ENCODE measurements at places on chromosomes 12 and 14.

- peak; percentile 60 for DNase-seq
Observed at GRCh38 chr12:124774462-124775167, 89.0 kb downstream of the SCARB1 start.

GRCh38 chr12:117660896-117661295 lies 299.5 kb upstream of the NOS1 start:
- DNase-seq = no peak

GRCh38 chr12:113292091-113292490 lies 42.8 kb downstream of the SLC8B1 start:
- DNase-seq = no peak

DNA sequence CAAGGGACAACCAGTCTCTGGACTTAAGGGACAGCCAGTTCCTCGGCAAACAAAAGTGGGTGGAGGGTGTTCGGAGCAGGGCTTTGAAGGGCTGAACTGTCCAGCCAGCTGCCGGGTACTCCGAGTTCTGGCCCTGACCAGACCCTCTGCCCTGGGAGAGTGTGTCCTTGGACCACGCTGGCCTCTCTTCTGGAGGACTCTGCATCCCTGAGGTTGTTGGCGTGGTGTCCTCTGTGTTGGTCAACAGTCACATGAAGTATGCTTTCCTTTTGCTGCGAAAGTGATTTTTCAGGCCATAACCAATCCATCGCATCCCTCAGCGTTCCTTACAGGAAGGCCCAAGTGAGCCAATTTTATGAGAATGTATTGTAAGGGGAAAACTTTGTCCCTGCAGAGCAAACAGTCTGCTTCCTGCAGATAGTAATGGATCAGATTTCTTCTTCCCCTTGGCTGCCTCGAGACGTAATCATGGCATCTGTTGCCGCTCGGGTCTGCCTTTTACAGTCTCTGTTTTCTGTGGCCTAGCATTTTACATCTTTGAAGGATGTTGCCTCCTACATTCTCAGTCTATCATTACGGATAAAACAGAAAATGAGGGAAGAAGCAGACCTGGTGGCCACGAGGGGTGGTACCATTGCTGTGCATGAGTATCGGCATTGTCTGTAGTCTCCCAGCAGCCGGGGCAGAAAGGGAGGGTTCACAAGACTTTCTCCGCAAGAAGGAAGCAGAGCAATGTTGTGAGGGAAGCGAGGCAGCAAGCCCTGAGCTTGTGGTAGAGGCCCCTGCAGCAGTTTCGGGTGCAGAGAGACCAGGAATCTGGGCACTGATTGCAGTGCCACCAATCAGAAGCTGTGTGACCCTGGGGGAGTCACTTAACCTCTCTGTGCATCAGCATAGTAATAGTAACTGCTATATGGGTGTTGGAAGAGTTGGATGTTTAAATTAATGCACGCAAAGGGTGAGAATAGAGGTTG lies 47.4 kb downstream of the SMIM41 start:
- DNase-seq = no peak

DNA sequence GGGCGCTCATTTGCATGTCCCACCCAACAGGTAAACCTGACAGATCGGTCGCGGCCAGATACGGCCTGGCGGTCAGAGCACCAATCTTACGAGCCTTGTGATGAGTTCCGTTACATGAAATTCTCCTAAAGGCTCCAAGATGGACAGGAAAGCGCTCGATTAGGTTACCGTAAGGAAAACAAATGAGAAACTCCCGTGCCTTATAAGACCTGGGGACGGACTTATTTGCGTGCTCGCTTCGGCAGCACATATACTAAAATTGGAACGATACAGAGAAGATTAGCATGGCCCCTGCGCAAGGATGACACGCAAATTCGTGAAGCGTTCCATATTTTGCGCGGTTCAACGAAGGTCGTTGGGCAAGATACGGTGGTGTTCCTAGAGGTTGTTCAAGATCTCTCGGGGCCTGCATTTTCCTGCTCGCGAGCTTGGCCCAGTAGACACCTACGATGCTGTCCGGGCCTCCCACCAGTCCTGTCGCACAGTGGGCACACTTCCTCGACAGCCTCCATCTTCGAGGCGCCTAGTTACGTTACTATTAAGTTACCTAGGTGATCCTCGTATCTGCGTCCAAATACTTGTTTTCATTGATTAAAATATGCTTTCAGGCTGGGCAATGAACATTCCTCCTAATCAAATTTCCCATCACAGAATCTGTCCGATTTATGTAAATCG lies at the start of gene RNU6-7:
Gene RNU6-7 (plus strand): TSS at position 230 of the 675 bp plus-strand sequence.
- DNase-seq = no peak

- no peak for DNase-seq
Observed at GRCh38 chr12:75766263-75767160, 255.1 kb upstream of the KRR1 start.

DNA sequence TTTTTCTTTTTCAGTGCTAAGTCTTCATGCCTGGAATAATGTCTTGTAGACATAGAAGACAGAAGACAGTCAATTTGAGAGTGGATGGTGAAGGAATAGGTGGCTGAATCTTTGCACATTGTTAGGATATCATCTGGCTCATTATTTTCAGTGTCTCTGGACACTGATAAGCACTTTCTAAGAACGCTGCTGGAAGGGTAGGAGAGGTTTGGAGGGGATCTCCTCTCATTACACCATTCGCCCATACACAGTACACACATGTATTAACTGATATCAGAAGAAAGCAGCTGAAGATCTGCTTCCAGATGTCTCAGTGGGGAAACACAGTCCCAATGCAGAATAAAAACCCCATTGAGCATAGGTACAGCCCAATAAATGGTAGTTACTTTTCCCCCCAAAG lies 461.1 kb upstream of the DCN start:
- DNase-seq = no peak

GRCh38 chr14:93527203-93527607 lies 96.5 kb downstream of the UNC79 start:
- DNase-seq = no peak

DNA sequence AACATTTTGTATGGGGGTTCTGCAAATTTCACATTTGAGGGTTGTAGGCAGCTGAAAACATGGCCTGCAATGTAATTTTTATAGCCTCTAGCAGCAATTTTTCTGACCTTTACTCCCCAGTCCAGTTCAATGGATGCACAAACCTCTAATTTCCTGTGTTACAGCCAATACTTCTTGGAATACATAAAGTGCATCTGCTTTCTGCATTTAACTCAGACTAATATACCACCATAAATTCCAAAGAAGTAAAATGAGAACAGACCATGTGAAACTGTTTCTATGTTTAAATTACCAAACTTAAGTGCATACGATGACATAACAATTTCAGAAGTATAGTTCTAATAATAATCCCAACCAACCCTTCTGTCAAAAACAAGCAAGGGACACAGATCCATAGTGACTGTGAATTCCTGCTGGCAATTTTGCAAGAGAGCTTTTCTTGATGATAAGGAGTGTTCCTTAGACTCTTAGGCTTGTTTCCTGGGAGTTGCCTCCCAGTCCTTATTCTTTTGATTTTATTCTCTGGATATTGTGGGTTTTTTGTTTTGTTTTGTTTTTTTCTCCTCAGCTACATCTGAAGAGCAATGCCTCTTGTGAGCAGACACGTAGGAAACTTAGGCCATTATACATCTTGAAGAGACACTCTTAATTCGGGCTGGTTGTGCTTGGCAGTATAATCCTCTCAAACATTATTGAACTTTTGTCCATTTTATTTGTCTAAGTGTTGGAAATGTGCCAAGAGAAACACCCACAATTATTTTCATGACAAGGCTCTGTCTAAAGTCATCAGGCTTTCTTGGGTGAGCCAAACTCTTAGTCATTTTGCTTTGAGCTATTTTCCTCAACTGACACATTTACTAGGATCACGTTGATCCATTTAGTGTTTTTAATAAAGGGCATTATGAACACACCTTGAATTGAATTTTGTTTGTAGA lies 51.3 kb upstream of the RERGL start:
- no peak for DNase-seq

DNA sequence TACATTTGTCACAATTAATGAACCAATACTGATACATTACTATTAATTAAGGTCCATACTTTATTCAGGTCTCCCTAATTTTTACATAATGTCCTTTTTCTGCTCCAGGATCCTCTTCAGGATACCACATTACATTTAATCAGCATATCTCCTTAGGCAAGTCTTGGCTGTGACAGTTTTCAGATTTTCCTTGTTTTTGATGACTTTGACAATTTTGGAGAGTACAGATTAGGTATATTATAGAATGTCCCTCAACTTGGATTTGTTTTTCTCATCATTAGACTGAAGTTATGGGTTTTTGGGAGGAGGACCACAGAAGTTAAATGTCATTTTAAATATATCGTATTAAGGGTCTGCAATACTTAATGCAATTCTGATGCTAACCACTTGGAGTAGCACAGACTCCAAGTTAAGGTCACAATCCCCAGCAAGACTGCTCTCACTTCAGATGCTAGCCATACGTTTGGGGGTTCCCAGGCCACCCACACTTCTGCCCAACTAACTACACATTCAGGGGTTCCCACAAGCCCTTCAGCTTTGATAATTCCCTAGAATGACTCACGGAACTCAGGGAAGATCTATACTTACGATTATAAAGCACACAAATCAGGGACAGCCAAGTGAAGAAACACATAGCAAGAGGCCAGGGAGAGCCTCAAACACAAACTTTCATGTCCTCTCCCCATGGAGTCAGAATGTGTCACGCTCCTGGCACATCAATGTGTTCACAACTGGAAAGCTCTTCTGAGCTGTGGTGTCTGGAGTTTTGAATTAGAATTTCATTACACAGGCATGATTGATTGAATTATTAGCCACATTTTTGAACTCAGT lies 17.0 kb upstream of the NUBPL start:
- DNase-seq = no peak

DNA sequence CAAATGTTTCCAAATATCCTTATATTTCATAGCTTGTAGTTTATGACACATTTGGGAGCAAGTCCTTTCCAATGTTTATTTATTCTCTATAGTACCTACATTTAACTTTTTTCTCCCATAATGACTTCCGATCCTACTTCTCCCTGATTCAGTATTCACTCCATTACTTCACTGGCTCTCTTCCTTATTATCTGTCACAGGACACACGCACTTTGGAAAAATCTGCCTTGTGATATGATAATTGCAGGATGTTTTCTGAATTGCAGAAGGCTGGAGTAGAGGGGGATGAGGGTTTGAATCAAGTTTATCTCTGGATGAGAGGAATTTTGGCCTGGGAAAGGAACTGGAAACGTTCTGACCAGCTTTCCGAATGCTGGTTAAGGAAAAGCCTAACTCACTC lies 75.0 kb downstream of the HMGA2 start:
- DNase-seq = no peak

- DNase-seq = no peak
Observed at GRCh38 chr14:78633752-78634151, 463.6 kb downstream of the NRXN3 start.

GRCh38 chr12:74776378-74776777 lies 238.7 kb downstream of the ATXN7L3B start:
- no peak for DNase-seq

DNA sequence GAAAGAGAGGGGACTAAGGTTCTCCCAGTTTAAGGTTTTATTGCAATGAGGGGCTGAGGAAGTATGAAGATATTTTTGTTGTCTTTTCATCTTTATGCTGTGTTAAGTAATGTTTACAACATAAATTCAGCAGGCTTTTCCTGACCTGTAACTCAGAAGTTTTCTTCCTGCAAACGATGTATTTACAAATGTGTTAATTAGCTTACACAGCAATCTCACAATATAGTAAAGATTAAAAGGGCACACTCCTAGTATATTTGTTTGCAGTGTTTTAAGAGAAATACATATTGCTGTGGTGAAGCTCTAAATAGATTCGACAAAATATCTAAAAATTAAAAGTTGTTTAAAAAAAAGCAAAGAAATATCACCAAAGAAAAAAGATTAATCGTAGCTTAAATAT lies 55.7 kb downstream of the OR11H12 start:
- DNase-seq = no peak

DNA sequence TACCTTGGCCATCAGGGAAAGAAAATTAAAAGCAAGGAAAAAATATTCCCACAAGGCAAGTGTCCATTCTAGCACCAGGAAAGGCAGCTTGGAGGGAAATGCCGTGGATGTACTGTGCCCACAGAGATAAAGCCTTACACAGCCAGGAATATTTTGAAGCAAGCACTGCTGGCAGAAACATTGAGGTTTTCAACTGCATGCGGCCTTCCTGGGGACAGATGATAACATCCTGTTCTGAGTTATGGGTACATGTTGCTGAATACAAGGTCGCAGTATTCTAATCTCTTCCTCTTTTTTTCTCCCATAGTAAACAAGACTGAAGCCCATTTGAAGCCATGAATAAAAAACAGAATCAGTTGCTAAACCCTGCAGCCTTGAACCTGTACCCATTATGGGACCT lies 197.1 kb downstream of the BTG1 start:
- no peak for DNase-seq

DNA sequence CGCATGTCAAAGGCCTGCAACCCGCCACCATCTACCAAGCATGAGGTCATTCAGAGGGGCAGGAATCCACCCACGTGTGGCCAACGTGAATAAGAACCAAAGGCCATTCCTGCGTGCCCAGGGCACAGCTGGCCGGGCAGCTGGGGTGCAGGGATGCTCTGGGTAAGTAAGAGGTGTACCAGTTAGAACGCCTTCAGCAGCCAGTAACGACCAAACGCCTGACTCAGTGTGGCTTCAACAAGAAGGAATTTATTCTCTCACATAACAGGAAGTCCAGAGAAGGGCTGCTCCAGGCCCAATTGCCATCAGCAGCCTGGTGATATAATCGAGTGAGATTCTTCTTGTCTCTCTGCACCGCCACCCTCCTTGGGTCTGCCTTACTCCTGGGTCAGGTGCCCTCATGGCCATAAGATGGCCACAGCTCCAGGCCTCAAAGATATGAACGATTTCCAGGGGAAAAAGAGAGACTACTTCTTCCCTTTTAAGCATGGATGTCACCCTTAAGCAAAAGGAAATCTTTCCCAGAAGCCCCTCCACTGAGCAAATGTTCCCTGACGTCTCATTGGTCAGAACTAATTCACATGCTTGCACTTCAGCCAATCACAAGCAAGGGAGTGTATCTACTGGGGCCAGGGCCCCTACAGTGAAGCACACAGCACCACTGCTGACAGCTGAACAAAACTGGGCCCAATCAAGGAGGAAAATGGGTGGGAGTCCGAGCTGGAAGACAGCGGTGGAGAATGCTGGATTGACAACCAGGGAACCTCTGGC lies 7.3 kb downstream of the TTC7B start:
- no peak for DNase-seq

DNA sequence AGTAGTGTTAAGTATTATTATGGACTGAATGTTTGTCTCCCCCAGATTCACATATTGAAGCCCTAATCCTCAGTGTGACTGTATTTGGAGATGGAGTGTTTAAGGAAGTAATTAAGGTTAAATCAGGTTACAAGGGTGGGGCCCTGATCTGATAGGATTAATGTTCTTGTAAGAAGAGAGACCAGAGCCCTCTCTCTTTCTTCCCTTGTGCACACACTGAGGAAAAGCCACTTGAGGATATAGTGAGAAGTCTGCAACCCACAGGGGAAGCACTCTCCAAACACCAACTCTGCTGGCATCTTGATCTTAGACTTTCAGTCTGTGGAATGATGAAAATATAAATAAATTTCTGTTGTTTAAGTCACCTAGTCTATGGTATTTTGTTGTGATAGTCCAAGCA lies 2.2 kb upstream of the KLRG1 start:
- DNase-seq = no peak

- no peak for DNase-seq
Observed at GRCh38 chr14:100305324-100306100, 732 bp downstream of the SLC25A29 start.

- no peak for DNase-seq
Observed at GRCh38 chr12:131578828-131579470, 131.9 kb upstream of the SFSWAP start.

Measured in stimulated activated CD4-positive, alpha-beta T cell treated with anti-CD3 and anti-CD28 coated beads, TNF-alpha, amount 100 ng/mL, for 24 hours (primary cell).